ENCODE measurements at places on chromosomes 3 and 15.

DNA sequence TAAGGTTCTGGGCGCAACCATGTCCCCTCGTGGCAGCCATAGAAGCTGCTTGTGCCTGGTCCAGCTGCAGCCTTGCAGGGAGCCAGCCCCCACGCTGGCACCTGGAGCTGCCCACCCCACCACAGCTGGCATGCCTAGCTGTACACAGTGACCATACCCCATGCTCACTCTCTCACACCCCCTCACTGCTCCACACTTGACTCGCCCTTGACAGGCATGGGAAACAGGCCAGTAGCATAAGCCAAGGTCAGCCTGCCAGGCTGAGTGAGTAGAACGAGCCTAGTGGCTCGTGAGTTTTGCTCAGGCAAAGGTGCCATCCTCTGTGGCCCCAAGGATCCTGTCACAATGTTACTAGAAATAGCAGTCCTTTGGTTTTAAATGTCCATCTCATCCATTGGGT is 52.7 kb upstream of the CADM2 start:
- DNase-seq = no peak

- DNase-seq = no peak
Observed at GRCh38 chr3:130969621-130970020, 57.0 kb downstream of the ASTE1 start.

GRCh38 chr3:185067173-185067572 is 85.7 kb downstream of the C3orf70 start:
- no peak for DNase-seq

DNA sequence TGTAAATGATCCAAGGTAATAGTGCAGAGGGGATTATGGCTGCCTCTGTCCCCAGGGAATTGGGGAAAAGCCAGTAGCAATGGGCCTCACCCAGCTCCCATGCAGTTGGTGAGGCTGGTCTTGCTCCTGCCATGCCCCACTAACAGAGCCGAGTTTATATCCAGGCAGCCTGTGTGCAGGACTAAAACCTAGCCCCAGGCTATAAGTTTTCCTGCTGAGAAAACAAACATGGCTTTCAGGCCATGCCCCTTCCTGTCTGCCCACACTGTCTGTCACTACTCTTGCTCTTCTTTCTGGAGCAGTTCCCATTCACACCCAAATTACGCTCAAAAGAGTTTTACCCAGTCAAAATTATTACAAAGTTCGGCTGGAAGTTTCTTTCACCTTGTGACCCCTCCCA is 73.5 kb upstream of the SPATA16 start:
- DNase-seq = no peak

GRCh38 chr3:107235193-107235927 is 141.9 kb upstream of the CCDC54 start:
- no peak for DNase-seq

- no peak for DNase-seq
Observed at GRCh38 chr15:59994888-59995557, 9.1 kb upstream of the FOXB1 start.

DNA sequence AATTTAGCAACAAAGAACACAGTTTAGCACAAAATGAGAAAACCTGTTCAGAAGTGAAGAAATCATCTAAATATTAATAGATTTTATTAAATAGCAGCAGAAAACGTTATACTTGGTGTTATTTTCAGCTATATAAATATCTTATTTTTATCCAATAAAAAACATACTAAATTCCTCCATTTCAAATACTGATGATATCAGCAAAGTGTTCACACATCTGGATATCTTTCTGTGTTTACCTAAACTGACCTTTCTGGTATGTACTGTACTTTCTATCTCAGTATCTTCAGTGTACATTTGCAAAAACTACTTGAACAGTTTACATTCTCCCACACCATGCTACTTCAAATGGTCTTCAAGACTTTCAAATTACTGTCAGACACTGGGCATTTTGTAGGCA is 179.9 kb downstream of the ZBTB20 start:
- no peak for DNase-seq

DNA sequence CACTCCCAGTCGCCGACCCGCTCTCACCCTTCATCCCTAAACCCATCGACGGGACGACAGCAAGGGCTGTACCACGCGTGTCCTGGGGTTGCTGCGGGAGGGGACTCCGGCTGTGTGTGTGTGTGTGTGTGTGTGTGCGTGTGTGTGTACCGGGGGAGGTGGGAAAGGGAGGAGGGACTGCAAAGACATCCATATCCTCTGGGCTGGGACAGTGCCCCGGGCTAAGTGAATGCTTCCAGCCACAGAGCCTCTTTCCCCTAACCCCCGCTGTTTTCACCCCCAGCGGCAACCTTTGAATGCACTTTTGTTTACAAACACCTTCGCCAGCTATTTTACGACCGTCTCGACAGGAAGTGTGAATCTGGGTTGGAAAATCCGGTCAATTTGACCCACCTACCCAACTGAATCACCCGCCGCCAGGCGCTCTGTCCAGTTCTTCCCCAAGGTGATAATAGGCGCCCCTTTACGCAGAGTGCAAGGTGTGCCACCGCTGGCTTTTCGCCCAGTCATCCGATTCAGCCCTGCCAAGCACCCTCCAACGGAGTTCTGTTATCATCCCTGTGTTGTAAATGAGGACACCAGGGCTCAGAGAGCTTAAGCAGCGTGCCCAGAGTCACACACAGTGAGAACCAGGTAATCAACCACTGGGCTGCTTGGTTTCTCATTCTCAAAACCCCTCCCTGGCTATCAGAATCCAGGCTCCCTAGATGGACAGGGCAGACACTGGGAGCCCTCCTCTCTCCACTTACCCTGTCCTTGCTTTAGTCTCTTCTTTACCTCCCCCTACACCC is 739 bp upstream of the AMOTL2 start:
- DNase-seq = no peak

- DNase-seq = no peak
Observed at GRCh38 chr15:56981160-56981559, 62.7 kb downstream of the TCF12 start.

GRCh38 chr15:45110256-45110820 is 3.6 kb downstream of the DUOX2 start:
- no peak for DNase-seq

DNA sequence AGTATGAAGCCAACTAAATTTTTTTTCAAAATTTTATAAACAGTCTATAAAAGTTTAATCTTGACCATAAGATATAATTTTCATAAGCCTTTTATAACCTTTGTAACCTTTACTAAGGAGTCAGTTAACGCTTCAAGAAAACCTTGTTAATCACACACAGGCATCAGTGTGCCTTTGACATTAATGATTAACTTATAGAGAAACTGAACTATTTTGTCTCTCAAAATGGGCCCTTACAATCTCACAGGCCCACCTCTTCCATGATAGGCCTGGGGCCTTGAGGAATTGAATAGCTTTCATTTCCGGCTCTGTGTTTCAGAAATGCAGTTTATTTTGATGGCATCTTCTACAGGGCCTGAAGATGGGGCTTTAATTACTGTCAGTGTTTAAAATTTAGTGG is 70.1 kb downstream of the CD200 start:
- no peak for DNase-seq

DNA sequence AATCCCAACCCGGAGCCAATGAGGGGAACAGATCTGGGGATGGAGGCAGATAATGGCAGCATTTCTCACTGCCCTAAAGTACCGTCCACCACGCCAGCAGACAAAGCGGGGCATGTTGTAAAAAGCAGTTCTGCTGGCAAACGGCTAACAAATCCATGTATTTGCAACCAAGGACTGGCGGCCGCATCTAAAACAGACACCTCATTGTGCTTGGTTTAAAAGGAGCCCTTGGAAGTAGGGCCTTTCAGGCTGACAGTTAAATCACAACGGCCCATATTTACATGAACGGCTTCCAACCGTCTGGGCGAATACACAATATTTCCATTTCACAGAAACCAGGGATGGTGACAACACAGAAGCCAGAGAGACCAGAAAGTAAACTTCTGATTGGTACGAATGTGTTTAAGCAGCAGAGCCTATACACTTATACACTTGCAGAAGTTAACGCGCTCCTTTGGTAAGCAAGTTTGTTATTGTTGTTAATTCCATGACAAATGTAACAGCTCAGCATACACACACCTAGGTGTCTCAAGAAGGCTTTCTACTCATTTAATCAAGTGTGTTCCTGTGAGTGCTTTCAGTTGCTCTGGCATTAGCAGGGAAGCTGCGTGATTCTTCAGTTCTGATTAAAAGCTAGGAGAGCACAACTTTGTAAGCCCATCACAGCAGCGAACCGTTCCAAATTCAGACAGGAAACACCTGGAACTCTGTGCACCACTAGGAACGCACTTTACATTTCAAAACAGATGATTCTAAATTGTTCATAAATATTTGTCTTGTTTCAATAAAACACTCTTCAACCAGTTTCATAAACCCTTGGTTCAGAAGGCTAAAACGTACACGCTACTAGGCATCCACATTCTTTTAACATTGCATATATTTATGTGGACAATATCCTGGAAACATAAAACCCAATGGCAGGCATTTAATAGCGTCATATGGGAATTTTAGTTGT is 112.9 kb downstream of the PDZRN3 start:
- no peak for DNase-seq

- no peak for DNase-seq
Observed at GRCh38 chr15:52733696-52734255, 54.6 kb upstream of the ATOSA start.

- DNase-seq = no peak
Observed at GRCh38 chr15:64884679-64885078, 27.0 kb upstream of the ANKDD1A start.

DNA sequence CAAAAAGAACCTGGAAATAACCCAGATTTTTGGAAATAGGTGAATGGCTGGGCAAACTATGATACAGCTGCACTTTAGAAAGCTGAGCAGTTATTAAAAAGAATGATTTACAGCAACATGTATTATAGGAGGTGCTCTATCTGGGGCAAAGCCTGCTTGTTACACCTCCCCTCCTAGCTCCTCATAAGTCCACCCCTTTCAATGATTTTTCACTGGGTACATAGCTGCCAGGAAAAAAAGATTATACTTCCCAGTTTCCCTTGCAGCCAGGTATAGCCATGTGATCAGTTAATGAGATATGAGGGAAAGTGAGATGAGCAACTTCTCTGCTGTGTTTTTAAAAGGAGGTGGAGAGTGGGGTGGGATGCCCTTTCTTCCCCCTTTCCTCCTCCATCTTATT is 97.7 kb downstream of the CHST2 start:
- DNase-seq = no peak

DNA sequence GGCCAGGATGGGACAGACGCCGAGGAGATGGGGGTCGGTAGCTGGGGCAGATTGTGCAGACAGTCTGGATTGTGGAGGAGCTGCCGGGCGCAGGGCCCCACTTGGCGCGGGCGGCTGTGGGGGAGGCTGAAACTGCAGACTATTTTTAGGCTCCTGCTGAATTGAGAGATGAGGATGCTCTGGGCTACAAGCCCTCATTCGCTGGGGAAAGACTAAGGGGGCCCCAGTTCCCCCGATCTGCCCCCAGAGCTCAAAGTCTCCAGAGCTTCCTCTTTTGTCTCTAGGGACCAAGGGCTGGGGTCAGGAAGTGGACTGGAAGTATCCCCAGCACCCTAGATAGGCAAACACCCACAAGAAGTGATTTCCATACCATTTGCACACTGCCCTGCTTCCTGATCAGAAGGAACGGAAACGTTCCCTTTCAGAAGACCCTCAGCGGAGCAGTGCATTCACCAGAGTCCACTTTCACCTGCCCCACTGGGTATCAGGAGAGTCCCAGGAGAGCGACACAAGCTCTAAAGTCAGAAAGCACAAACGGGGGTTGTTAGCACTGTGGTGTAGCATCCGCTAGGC is 29.7 kb downstream of the SEMA7A start:
- DNase-seq = no peak

GRCh38 chr3:19898721-19899120 is 35.3 kb downstream of the EFHB start:
- no peak for DNase-seq

DNA sequence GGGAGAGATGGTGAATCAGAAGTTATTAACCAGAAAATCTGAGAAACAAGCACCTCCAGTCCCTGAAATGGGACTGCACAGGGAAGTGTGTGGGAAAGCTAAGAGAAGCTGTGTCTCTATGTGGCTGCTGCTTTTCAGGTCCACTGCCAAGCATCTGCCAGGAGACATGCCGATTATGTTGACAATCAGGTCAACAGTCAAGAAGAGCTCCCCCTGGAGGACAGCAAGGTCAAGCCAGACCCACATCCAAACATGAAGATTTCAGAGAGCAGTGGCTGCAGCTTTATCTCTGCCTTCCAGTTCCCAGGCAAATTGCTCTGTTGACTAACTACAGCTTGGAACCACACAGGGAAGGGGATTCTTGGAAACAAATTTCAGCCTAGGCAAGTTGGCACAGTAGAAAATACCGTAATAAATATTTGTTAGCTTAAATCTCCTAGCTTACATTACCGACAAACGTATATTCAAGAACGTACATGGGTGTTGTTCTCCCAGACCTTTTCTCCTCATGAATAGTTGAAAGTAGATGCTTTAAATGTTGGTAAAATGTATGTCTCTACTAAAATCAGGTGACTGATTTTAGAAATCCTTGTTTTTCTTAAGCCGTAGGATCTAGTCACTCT is 394.5 kb upstream of the RARB start:
- no peak for DNase-seq

DNA sequence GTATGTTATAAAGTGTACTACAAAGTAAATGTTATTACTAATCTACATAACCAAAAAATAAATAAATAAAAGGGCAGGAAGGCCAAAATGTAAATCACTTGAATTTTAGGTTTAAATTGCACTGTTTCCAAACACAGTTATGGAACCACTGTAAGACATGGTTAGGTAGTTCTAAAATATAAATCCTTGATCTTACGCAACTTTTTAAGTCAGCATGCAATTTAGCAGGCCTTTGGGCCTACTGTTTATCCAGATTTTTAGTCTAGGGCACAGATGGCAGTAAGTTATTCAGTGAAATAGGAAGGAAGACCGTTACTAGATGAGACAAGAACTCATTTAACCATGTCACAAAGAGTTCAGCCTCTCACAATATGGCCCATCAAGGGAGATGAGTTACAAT is 187.4 kb upstream of the SLC2A2 start:
- DNase-seq = no peak

GRCh38 chr3:10187290-10187876 is 22.7 kb downstream of the IRAK2 start:
- no peak for DNase-seq

DNA sequence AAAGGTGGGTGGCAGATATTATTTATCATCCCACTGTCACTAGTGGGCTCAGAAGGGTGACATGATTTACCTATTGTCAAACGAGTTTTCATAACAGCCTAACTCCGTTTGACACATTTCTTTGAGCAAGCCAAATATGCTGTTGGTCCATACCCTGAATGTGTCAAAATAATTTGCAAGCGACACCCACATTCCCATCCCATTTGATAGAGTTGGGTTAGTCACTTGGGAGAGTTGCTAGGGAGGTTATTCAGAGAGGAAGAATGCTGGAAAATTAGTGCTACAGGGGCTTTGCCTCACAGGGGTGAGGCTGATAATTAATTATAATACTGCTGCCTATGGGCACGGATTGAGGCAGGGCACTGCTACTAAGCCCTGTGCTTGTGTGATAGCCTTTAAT is 98.5 kb upstream of the FHIT start:
- no peak for DNase-seq

DNA sequence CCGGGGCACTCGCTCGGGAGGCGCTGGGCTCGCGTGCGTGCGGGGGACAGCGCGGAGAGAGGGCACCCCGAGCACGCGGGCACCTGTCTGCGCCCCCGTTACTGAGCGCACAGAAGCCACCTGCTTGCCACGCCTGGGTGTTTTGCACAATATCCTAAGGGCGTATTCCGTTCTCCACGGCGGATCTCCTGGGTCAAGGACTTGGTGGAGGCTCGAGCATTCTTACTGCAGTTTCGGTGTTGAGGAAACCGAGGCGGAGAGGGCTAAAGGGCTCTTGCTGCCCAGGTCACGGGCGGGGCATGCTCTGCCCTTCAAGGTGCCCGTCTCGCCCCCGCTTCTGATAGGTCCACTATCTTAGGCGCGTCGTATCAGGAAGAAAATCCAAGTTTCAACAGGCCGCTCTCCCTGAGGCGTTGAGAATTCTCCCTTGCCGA is 526 bp downstream of the GPD1L start:
- DNase-seq = no peak
